ENCODE measurements at places on chromosomes 7 and 10. TPM values are rescaled to one million over a fixed set of nuclear protein-coding genes. Genes with fewer than 3 reads are reported as not detected.

PRSS37 gene
- total RNA-seq = not detected

RBP4 gene
- total RNA-seq = not detected

TYW1B gene
- 1.4 TPM for total RNA-seq

TMEM72 gene
- total RNA-seq = not detected

SRPK2 gene
- total RNA-seq = 24.4 TPM

KCNK18 gene
- not detected for total RNA-seq

OR2A1 gene
- 0.24 TPM for total RNA-seq

DTX2 gene
- 7.6 TPM for total RNA-seq

OR9A2 gene
- total RNA-seq = not detected

GIMAP6 gene
- 1.0 TPM for total RNA-seq

MMD2 gene
- total RNA-seq = not detected

GIMAP7 gene
- not detected for total RNA-seq

CPA4 gene
- 3.1 TPM for total RNA-seq

CH25H gene
- 0.32 TPM for total RNA-seq

CYP2C19 gene
- total RNA-seq = not detected
